BE2C (cell line): ENCODE measurements at places on chromosomes 12 and 14.

- DNase-seq = no peak
Measured at GRCh38 chr14:24321212-24321975, 10.1 kb downstream of the LTB4R start.

DNA sequence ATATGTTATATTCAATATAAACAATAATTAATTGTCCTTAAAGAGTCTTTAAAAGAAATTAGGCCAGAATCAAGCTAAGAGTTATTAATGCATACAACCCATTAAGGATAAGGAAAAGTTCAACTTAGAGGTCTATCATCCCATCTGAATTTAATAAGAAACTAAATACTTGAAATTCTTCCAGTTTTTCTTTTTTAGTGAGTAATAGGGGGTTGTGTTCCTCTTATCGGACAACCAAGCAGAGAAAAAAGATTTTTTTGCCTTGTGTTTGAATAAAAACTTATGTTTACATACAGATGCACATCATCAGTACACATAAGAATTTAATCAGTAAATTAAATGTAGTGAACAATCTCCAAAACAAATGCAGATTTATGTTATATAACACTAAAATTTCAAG is 32.5 kb downstream of the PAWR start:
- no peak for DNase-seq

GRCh38 chr12:15701206-15701605 is 88.0 kb downstream of the EPS8 start:
- no peak for DNase-seq

- no peak for DNase-seq
Measured at GRCh38 chr12:78316631-78317468, 486.2 kb downstream of the NAV3 start.

GRCh38 chr12:1117970-1118563 is 127.0 kb downstream of the ERC1 start:
- DNase-seq = peak; percentile 69

- no peak for DNase-seq
Measured at GRCh38 chr14:65548878-65549277, 136.3 kb downstream of the FUT8 start.

GRCh38 chr14:92322516-92322915 is 449 bp upstream of the SLC24A4 start:
- DNase-seq = no peak

DNA sequence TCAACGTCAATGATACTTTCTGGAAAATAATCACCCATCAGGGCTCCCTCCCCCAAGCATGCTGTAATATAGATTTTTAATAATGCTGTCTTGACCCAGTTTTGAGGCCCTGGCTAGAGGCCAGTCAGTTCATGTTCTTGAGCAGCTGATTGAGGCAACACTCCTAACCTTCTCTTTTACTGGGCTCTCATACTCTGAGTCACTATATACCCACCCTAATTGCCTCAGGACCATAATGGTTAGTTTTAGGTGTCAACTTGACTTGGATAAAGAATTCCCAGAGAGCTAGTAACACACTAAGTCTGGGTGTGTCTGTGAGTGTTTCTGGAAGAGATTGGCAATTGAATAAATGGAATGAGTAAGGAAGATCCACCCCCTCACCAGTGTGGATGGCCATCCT is 527.0 kb upstream of the ATP2B1 start:
- DNase-seq = no peak

DNA sequence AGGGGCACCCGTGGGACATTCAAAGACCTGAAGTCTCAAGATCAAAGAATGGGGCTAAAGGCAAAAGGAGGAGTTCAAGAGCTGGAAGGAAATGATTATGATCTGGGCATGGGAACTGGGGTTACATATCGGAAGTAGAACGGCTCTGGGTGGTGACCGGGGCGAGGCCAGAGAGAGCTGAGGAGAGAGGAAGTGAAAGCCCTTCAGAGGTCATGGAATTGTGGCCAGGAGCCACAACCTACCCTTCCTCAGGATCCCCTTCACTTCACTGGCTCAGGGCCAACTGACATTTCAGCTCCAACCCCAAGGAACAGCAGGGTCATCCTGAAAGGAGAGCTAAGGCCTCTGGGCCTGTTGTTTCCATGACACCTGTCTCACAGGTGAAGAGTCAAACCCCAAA is 57.8 kb downstream of the GALNT16 start:
- no peak for DNase-seq

DNA sequence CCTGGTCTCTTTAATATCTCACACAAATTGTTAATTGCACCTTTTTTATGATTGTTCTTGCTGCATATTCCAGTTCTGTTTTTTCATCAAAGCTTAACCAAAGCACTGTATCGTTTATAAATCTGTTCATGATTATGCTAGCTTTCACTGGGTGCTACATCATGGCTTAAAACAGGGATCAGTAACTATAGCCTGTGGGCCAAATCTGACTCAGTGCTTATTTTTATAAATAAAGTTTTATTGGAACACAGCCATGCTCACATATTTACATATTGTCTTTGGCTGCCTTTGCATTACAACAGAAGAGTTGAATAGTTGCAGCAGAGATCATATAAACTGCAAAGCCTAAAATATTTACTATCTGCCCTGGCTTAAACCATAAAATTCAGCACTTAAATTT is 183.4 kb upstream of the NRXN3 start:
- no peak for DNase-seq

DNA sequence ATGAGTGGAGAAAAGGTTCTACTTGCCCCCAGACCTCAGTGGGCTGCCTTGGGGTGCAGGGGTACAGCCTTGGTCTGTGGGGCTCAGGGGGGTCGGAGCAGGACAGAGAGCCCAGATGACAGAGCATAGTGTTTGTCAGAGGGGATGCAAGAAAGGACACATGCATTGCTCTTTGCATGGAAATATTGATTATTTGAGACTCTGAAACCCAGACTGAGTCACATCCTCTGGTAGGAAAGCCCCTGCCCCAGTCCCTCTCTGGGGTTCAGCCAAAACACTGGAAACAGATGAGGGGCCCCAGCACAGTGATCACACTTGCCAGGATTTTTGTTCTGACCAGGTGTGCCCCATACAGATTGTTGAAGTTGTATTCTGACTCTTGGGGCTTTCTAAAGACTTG is 1094.4 kb downstream of the BCL11B start:
- no peak for DNase-seq

GRCh38 chr12:4794491-4794890 is 74.3 kb downstream of the GALNT8 start:
- DNase-seq = no peak

GRCh38 chr14:86532219-86532618 is 1002.3 kb downstream of the FLRT2 start:
- DNase-seq = no peak

GRCh38 chr14:89325299-89325883 is 91.6 kb downstream of the FOXN3 start:
- DNase-seq = no peak

- DNase-seq = peak; percentile 12
Measured at GRCh38 chr14:106848330-106849121, 1322.1 kb downstream of the TMEM121 start.

DNA sequence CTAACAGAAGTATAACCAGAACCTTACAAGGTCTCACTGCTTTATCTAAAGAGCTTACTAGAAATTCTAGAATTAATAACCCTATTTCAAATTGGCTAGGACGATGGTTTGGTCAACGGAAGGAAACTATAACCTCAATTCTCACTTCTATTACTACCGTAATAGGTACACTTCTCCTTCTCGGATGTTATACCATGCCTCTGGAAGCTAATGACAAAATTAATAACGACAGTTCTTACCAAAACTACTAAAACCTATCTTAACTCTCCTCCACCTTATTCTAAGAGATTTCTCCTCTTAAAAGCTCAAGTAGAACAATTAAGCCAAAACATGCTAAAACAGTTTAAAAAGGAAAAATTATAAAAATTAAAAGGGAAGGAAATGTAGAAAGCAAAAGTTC is 23.7 kb upstream of the UBC start:
- no peak for DNase-seq

DNA sequence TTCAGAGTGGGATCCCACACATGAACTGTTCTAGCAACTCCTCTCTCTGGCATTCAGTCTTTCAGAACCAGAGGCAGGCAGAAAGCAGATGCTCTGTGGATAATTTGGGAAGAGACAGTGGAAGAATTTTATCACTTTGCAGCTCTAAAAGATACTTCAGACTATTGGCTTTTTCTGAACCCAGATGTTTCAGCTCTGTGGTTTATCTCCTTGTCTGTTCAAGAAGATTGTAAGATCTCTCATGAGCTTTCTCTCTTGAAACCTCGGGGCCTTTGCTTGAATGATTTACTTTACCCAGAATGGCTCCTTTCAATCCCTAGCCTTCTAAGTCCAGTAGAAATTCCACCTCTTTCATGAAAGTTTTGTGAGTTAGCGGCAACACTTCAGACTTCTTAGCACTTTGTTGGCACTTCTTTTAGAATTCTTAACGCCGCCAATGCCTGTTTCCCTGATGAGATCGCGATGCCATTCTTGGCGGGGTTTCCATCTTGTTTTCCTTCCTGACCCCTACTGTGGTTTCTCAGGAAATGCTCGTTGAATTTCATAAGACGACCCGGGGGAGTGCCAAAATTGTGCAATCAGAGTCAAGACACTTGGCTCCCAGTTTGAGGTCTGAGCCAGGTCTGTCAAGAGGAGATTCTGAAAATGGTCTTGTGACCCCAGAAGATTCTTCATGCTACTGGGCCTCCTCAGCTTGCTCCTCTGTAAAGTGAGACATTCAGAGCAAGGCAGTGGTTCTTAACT is 107.0 kb upstream of the PRICKLE1 start:
- DNase-seq = no peak

DNA sequence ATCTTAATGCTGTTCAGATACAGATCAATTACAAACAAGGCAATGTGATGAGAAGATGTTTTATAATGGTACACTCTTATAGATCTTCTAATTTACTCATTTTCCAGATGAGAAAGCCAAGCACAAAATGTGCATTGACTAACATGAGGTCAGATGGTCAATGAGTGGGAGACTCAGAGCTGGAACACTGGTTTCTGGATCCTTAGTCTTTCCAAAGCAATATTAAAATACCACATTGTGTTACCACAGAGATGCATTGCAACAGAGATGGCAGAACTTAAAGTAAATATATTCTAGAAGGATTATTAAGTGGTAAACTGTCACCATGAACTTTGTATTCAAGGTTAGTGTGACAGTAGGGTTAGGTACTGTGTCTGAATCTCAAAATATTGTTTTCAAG is 113.6 kb downstream of the SLC15A5 start:
- no peak for DNase-seq

DNA sequence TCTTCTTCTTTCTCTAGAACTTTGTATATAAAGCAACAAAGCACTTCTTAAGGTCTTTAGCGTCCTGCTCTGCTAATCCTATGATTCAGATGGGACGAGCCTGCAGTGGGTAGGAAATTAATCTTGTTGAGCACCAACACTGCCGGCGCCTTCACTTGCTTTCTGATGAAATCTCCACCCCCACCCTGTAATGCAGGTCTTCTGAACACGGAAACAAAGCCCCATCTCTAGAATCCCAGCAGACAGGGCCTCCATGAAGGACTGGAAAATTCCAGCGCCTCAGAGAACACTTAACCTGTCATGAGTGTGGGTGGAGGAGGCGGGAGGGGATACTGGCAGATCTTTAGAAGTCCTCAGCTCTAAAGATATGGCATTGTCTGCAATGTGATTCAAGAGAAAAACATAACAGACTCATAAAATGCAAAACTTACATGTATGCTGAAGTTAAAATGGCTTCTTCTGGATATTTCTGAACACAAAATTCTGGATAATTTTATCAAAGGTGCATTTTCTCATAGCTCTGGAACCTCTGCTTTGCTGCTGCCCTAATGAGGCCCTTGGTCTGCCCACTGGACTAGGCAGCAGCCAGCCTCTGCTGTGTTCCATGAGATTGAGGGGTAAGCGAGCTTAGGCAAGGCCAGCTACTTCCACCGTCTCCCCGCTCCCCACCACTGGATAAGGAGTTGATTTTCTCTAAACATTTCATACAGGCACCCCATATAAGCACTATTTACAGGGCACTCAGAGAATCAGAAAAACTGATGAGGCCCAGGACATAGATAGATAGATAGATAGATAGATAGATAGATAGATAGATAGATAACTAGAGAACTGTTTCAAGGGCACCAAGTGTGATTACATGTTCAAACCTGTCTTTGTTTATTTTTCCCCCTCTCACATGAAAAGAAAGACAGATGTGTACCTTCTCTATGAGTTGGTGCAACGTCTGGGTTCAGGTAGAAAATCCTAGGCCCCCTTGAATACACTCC is 43.1 kb downstream of the ZFP36L1 start:
- DNase-seq = no peak

- peak; percentile 14 for DNase-seq
Measured at GRCh38 chr14:104092931-104093365, 7.4 kb downstream of the ASPG start.

DNA sequence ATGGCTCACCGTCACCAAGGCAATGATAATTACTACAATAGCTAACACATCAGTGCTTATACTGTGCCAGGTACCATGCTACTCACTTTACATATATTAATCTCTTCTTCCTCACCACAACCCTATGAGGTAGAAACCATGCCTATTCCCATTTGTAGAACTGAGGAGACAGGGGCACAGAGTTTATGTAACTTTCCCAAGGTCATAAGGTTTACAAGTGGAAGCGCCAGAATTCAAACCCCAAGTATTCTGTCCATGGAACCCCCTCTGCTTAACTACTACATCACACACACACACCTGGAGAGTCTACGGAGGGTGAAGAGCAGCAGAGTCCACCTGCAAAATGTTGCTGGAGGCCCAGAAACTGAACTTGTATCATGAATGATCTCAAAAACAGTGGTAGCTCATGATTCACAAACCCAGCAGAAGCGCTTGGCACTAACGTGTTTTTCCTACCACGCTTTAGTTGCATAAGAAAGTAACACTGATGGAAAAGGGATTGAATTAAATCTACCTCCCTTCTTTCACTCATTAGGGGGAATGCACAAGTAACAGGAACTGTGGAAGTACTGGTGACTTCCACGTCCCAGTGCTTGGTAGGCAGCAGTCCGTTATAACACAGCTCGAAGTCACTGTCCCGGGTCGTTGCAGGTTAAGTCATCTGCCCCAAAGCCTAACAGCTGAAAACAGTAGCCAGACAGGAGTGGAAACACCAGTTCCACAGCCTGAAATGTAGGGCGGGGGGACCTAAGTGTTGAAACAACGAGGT is 2.0 kb downstream of the ITPR2 start:
- DNase-seq = no peak

- DNase-seq = no peak
Measured at GRCh38 chr12:64009321-64010068, 165.0 kb downstream of the SRGAP1 start.

GRCh38 chr14:82786483-82786880 is 1252.8 kb upstream of the SEL1L start:
- DNase-seq = no peak

DNA sequence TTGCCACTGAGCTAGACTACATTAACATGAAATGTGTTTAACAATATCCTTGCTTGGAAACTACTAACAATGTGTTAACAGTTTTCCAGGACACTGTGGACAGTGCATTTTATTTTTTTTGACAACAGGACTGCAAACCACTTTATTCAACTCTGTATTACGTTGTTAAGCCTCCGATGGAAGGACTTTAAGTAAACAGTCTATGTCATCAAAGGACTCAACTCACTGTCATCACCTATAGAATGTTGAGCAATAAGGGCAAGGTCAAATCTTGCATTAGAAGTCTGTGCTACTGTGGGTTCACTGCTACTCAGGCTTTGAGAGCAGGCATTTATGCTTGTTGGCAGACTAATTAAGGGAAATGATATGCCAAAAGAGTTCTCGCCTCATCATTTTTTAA is 483.7 kb downstream of the FLRT2 start:
- DNase-seq = no peak
